ENCODE measurements at places on chromosomes 6 and 20.
A peak's percentile ranks its signal among the peaks of the same experiment; 100 is the strongest.

- DNase-seq: peak; percentile 72
Observed at GRCh38 chr6:110512991-110513390, 36.6 kb upstream of the SLC22A16 start.

DNA sequence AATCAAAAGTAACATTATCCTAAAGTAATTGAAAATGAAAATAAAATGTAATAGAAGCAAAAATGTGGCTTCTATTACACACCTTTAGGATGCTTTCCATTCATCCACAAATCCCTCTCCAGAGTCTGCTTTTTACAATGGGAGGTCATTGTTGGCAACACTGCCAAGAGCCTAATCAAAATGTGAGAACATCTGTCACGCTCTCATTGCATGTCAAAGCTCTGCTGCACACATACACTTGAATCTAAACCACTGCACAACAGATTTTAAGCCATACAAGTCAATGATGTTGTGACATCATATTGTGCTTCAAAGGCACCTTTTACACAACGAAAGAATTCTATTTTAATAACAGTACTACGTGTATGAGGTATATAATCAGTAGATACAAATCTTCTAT, 82.1 kb downstream of the PREP start:
- no peak for DNase-seq

GRCh38 chr6:38483526-38483925, 156.2 kb downstream of the BTBD9 start:
- no peak for DNase-seq

GRCh38 chr6:50449128-50449527, 264.2 kb upstream of the TFAP2D start:
- no peak for DNase-seq

DNA sequence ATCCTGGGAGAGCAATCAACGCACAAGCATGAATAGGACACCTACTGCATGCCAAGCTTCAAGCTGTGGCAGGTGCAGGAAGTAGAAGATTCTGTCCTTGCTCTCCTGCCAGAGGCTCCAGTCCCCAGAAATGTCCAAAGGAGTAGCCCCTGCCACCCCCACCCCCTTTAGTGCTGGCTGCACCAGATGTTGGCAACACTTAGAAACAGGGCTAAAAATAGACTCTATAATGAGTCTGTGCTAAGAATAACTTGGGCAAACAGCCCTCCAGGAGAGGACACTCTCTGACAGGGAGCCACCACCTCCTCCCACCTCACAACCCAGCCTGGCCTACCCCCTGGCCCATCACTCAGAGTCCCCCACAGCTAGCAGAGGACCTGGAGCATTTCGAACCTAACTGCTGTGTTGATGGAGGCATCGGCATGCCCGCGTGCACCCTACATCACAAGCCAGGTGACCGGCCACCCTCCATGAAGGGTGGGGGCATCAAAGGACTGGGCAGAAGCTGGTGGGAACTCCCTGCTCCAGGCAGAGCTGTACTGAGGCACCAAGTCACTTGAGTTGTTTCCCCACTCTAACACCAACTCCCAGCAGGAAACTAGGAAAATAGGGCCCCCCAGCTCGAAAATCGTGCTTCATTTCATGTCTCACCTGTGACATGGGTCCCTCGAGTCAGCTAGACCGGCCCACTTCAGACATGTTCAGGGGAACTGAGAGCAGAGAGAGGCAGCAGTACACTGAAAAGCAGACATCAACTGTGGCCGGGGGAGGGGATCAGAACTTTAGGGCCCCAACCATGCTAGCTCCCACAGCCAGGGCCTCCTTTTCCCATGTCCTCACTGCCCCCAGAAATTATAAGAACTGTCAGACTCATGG, 18.7 kb downstream of the TFEB start:
- DNase-seq: no peak

- no peak for DNase-seq
Observed at GRCh38 chr6:149948616-149949015, 6.8 kb downstream of the ULBP2 start.
